ENCODE measurements at places on chromosomes 12 and 14.

- no peak for DNase-seq
Observed at GRCh38 chr12:47545938-47546609, 159.8 kb downstream of the RPAP3 start.

DNA sequence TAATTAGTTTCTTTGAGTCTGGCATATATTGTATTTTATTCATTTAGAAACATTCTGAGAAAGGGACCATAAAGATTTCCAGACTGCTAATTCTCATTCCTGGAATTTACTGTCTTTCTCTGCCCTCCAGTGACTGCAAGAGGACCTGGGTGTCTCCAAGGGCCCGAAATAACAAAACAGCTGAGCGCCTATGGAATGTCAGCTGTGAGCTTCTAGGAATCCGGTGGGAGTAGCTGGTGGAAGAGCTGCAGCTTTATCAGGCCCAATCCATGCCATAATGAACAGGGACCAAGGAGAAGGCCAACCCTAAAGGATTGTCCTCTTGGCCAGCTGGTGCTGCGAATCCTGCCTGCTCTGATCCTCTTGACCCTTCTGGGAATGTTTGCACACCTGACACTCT lies 31.9 kb downstream of the RDH12 start:
- no peak for DNase-seq

DNA sequence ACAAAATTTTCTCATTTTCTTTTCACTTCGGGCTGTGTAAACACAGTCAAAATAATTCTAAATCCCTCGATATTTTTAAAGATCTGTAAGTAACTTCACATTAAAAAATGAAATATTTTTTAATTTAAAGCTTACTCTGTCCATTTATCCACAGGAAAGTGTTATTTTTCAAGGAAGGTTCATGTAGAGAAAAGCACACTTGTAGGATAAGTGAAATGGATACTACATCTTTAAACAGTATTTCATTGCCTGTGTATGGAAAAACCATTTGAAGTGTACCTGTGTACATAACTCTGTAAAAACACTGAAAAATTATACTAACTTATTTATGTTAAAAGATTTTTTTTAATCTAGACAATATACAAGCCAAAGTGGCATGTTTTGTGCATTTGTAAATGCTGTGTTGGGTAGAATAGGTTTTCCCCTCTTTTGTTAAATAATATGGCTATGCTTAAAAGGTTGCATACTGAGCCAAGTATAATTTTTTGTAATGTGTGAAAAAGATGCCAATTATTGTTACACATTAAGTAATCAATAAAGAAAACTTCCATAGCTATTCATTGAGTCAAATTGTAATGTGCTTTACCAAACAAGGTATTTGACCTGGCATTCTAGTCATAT lies 4.8 kb downstream of the CDKN1B start:
- DNase-seq: no peak

DNA sequence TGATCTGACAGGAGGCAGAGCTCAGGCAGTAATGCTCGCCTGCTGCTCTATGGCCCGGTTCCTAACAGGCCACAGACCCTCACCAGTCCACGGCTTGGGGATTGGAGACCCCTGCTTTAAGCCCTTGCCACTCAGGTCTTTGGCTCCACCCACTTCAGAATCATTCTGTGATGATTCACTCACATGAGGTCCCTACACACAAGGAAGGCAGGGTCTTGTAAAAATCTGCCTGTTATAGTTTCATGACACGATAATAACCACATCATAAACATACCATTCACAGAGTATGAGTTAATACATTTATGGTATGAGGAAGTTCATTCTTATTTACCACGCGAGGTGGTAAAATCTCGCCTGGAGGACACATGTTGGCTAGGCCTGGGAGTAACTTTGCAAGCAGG lies 29.0 kb upstream of the MAX start:
- no peak for DNase-seq

DNA sequence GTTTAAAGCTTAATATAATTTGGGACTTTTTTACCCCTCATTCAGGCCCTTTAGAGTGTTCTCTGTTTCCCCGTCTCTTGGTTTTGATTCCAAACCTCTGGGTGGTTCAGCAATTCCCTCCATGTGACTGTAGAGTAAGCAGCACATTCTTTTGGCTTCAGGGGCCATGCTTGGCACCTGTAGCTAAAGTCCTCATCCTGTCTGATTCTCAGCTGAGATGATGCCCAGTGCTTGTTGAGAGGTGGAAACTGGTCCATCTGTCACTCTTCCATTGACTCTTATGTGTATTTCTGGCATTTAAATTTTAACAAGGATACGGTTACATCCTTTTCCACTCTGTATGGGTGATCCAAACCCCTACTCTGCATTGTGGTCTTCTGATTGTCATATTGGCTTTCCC lies 127.1 kb downstream of the DIO2 start:
- no peak for DNase-seq

GRCh38 chr14:99361596-99362215 lies 89.7 kb upstream of the BCL11B start:
- no peak for DNase-seq

DNA sequence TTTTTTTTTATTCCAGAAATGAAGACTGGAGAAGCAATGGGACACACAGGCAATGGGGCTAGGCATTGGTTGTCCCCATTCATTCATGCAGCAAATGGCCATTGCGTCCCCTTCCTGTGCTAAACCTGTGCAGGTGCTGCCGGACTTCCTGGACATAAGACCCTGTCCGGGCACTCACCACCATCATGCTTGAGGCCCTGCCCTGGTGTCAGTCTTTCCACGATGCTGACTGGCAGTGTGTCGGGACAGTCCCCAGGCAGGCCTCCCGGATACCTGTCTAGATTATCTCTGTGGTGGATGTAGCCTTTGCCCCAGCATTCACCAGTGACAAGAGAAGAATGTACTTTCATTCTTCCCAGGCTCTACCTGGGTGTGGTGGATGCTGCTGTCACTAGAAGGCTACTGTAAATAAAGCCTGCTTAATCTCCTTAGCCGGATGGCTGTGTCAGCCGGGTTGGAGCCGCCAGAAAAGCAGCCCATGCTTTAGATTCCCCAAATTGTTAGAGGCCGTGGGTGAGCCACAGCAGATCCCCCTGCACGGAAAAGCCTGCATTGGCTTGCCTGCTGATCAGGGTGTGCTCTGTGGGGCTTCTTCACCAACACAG lies 94.5 kb upstream of the PARP11 start:
- no peak for DNase-seq
